ENCODE measurements at places on chromosomes 16 and 17. TPM values are rescaled to one million over a fixed set of nuclear protein-coding genes. Genes with fewer than 3 reads are reported as not detected.

GRCh38 chr17:65539630-65540266 lies 21.7 kb downstream of the AXIN2 start:
- no peak for DNase-seq

- no peak for DNase-seq
Measured at GRCh38 chr17:27318633-27319032, 24.7 kb downstream of the WSB1 start.

GRCh38 chr17:64115043-64115698 lies 14.8 kb downstream of the ERN1 start:
- DNase-seq: peak; percentile 12

DNA sequence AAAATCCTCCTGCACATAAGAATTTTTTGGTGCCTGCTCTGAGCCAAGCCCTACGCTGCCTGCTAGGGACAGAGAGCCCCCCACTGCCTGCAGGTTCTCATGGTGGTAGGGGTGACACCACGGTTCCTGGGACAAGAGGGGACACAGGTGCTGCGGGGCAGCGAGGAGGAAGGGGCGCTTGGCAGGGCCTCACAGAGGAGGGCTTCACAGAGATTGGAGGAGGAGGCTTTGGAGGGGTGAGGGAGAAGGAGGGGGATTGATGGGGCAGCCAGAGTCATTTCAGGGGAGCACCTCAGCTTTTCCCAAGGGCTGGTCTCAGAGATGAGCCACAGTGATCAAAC lies 29.8 kb upstream of the GSG1L start:
- no peak for DNase-seq

- no peak for DNase-seq
Measured at GRCh38 chr16:72236866-72237265, 64.9 kb upstream of the PMFBP1 start.

ACSM2A gene
- total RNA-seq: 0.86 TPM

DNA sequence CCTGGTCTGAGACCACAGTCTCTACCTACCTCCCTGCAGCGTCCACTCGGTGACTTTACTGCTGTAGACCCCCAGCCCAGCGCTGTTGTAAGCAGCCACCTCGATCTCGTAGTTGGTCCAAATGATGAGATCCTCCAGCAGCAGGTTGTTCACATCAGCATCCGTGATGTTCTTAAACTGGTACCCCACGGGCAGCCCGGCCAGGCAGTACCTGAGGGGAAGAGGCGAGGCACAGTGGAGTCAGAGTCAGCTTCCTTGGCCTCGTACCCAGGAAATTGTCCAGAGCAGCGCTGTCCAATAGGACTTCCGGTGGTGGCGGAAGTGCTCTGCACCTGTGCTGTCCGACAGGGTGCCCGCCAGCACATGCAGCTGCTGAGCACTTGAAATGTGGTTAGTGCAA lies 104.0 kb upstream of the CDC42EP4 start:
- no peak for DNase-seq

CCL3 gene
- total RNA-seq: not detected

RHBDL1 gene
- total RNA-seq: not detected

DNA sequence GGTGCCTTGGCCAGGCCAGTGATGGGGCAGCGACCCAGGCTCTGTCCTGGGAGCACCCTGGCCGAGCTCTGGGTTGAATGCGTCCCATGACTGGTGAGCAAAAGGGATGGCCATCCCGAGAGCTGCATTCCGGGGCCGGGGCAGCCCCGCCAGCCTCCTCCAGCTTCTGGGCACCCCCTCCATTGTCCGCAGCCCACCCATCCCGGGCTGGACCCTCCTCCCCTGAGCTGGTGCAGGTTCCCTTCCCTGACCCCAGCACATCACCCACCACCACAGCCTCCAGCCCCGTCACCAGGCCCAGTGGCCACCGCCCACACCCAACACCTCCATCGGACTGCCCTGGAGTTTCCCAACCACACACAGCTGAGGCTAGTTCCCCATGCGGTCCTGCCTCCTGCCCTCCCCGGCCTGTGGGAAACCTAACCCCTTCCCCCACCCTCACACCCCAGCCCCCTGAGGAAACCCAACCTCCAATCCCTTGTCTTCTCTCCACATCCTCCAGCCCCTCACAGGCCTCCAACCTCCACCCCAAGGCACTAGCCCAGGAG lies 16.2 kb upstream of the PVALEF start:
- no peak for DNase-seq
